Endothelial cell of umbilical vein (primary cell): ENCODE measurements at places on chromosomes 6 and 20. TPM values are rescaled to one million over a fixed set of nuclear protein-coding genes. Genes with fewer than 3 reads are reported as not detected.

DNA sequence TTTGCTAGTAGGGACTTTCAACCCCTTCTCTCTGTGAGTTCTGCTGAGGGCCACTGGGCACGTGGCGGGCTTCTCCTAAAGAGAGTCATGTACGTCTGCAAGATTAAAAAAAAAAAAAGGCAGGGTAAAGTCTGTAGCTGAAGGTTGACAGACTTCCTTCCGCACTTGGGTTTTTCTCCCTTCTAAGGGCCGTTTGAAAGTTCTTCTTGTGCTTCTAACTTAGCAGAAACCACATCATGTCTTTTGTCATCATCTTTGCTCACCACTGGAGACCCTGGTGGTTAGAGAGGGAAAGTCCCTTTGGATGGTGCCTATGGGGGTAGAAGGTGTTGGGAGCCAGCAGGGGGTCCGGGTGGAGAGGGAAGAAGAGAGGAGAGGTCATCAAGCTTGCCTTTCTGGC is 31.4 kb downstream of the PRDM1 start:
- no peak overlapping the region for H3K4me3 ChIP-seq
- H3K4me1 ChIP-seq, result peaks cover 6% of the 10 kb centered on the region
- DNase-seq, result no peak

GRCh38 chr20:38199501-38200390 is 34.7 kb upstream of the TGM2 start:
- H3K4me1 ChIP-seq, result no peaks in the 10 kb centered on the region
- DNase-seq, result no peak
- peaks cover 2% of the 10 kb centered on the region for H3K27me3 ChIP-seq
- no peak overlapping the region for H3K4me3 ChIP-seq
- no peaks in the 10 kb centered on the region for H3K36me3 ChIP-seq

GRCh38 chr6:137706083-137706750 is 160.8 kb upstream of the TNFAIP3 start:
- H3K36me3 ChIP-seq, result no peaks in the 10 kb centered on the region
- no peak for DNase-seq
- no peaks in the 10 kb centered on the region for H3K27me3 ChIP-seq
- H3K27ac ChIP-seq, result no peak overlapping the region
- H3K4me1 ChIP-seq, result peaks cover 4% of the 10 kb centered on the region
- no peak overlapping the region for H3K4me3 ChIP-seq

DNA sequence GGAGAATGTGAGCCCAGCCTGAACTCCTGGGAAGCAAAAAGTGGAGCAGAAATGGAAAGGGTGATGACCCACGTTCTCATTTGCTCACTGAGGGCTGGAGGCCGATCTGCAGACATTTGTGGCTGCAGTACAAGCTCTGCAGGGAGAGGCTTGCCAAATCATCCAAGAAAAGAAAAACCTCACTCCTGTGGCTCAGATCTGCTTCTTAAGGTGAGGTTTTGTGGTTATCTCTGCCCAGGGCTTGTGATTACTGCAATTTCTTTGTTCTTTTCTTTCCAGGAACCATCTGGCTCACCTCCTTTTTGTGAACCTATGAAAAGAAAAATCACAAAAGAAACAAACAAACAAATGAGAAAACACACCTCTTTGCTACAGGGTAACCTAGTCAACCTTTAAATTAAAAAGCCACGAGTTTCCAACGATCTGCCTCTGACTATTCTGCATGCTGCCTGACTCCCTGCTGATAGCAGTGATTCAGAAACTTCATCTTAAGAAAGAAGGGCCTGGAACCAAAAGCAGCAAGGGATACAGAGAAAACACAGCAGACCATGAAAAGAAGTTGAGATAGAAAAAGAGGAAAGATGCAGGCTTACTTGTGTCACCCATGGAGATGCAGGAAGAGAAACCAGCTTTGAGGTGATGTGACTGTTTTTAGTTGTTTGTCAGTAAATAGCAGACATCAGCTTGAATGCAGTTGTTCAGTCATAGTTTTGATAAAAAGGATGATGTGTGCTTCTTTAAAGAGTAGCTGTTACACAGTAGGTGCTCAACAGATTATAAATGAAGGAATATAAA is 165.1 kb downstream of the LMBRD1 start:
- H3K27me3 ChIP-seq, result no peaks in the 10 kb centered on the region
- no peaks in the 10 kb centered on the region for H3K36me3 ChIP-seq
- no peaks in the 10 kb centered on the region for H3K4me1 ChIP-seq
- no peak overlapping the region for H3K4me3 ChIP-seq
- no peak for DNase-seq
- no peak overlapping the region for H3K27ac ChIP-seq

- H3K27ac ChIP-seq, result no peak overlapping the region
- DNase-seq, result no peak
- no peak overlapping the region for H3K4me3 ChIP-seq
- H3K27me3 ChIP-seq, result no peaks in the 10 kb centered on the region
- no peaks in the 10 kb centered on the region for H3K4me1 ChIP-seq
- H3K36me3 ChIP-seq, result no peaks in the 10 kb centered on the region
Observed at GRCh38 chr6:143542888-143543287, 31.4 kb upstream of the FUCA2 start.

DNA sequence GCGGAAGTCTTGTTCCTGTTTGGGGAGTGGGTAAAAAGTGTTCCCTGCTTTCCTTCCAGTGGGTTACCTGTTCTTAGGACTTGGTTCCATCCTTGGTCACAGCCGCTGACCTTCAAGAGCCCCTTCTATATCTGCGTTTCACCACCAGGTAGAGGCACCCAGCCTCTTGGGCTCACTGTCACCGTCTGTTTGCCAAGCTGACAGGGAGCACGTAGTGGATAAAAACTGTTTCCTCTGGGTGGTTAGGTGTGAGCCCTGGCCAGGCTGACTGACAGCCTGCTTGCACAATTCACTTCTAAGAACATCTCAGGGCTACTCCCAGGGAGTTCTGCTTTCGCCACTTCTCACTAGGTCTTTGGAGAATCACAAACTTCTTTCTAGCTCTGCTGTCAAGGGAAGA is 1.8 kb upstream of the JPH2 start:
- H3K4me3 ChIP-seq, result no peak overlapping the region
- H3K27ac ChIP-seq, result no peak overlapping the region
- H3K27me3 ChIP-seq, result peaks cover 18% of the 10 kb centered on the region
- peaks cover 3% of the 10 kb centered on the region for H3K4me1 ChIP-seq

DNA sequence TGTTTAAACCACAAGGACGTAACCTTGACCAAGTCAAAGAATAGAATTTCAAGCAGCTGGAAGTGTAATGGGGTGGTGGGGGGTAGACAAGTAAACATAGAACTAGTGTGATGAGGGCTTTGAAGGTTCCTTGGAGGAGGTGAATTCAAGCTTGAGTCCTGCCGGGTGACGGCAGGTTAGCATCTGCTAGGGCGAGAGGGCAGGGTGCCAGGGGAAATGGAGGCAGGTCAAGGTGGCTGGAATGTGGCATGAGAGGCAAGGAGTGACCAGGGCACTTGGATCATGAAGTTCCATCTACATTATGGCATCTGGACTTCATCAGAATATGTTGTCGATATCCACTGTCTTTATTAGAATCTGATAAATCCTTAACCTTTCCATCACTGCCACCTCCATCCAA is 207.5 kb upstream of the SLC35B3 start:
- H3K4me3 ChIP-seq, result no peak overlapping the region
- no peaks in the 10 kb centered on the region for H3K36me3 ChIP-seq
- no peak overlapping the region for H3K27ac ChIP-seq
- H3K27me3 ChIP-seq, result no peaks in the 10 kb centered on the region
- H3K4me1 ChIP-seq, result no peaks in the 10 kb centered on the region

GRCh38 chr6:89471287-89471867 is 38.4 kb downstream of the ANKRD6 start:
- peak; percentile 20 for DNase-seq
- H3K36me3 ChIP-seq, result no peaks in the 10 kb centered on the region
- H3K27ac ChIP-seq, result no peak overlapping the region
- no peaks in the 10 kb centered on the region for H3K4me1 ChIP-seq
- H3K27me3 ChIP-seq, result peaks cover 3% of the 10 kb centered on the region
- H3K4me3 ChIP-seq, result no peak overlapping the region

DNA sequence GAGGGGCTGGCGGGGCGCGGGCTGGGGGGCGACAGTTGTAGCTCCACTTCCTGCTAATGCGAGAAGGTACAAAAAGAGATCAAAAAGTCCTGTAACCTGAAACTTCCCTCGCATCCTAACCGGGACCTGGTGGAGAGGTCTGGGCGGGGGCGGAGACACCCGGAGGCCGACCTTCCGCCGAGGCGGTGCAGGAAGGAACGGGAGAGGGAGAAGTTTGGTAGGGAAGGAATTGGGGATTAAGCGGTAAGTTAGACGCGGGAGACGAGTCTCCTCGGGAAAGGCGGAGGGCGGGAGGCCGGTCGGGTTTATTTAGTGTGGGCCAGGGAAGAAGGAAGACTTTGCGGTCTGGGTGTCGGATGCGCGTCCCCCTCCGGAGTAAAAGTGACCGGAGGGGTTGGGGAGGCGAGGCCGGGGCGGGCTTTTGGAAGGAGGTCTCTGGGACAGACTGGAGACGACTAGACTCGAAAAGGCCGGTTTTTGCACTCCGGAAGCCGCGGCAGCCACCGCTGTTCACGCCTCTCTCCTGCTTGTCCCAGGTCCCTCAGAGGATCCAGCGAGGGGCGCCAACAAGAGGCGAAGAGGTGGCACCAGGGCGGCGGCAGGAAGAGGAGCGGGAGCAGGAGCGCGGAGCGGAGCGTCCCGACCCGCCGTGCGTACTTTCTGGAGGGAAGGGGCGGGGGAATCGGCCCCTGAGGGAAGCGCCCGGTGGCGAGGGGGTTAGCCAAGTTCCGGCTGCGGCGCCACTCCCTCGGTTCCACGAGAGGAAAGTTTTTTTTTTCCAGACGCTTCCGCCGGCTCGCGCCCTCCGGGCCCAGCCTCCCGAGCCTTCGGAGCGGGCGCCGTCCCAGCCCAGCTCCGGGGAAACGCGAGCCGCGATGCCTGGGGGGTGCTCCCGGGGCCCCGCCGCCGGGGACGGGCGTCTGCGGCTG is 734 bp downstream of the TPBG start:
- no peaks in the 10 kb centered on the region for H3K36me3 ChIP-seq
- H3K4me1 ChIP-seq, result peaks cover 4% of the 10 kb centered on the region
- peak; percentile 13 for DNase-seq
- no peak overlapping the region for H3K27ac ChIP-seq

DNA sequence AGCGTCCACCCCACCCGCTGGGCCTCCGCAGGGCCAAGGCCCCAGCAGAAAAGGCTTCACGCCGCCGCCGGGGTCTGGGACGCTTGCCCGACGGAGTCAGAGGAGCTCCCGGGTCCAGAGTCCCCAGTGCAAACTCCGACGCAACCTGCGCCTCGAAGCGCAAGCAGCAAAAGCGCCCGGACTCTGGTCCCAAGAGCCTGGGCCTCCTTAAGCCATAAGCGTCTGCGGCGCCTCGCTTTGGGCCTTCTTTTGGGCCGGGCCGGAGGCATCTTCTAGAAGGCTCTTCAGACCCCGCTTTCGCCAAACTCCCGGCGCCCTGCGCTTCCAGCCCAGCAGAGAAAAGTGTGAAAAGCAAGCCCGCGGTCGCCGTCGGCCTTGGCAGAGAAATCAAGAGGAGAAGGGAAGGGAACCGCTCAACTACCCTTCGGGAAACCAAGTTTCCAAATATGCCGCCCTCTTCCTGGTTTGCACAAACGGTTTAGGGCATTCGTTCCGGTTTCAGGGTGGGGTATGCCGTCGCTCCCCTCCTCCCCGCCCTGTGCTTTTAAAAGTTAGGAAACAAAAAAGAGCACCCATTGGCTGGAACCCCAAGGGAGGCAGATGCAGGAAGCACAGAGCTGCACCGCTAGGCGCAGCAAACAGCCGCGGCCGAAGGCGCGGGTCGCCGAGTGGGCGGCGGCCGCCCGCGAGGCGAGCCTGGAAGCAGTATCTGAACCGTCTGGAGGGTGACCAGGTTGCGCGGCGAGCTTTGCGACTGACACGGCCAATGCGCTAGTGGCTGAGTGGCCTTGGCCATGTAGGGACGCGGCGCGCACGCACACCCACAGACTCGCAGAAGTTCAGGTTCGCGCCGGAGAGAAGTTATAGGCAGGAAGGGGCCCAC is 1.2 kb downstream of the TBX18 start:
- H3K36me3 ChIP-seq, result peaks cover 4% of the 10 kb centered on the region
- H3K27ac ChIP-seq, result peak overlapping the region; percentile 79
- DNase-seq, result peak; percentile 89
- peaks cover 20% of the 10 kb centered on the region for H3K27me3 ChIP-seq
- peak overlapping the region; percentile 68 for H3K4me3 ChIP-seq

DNA sequence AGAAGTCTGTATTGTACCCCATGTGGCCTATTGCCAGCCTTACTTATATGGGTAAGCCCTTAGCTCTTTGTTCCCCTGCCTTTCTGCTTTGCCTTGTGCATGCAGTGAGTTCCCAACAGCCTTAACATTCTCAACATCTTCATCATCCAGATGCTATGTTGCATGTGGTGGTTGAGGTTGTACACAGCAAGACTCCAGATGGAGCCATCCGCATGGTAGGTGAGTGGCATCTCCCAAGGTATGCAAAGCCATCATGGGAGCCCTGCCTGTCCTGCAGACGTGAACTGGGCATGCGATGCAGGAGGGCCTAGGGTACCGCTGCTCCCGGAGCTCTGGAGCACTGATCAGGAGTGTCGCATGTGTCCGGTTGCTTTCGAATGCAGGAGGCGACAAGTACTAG is 16.1 kb downstream of the CEP43 start:
- H3K4me1 ChIP-seq, result no peaks in the 10 kb centered on the region
- DNase-seq, result no peak
- no peaks in the 10 kb centered on the region for H3K27me3 ChIP-seq
- H3K27ac ChIP-seq, result no peak overlapping the region
- no peak overlapping the region for H3K4me3 ChIP-seq

GRCh38 chr20:4135385-4136077 is 120.2 kb upstream of the RNF24 start:
- no peaks in the 10 kb centered on the region for H3K36me3 ChIP-seq
- DNase-seq, result peak; percentile 93
- H3K27me3 ChIP-seq, result no peaks in the 10 kb centered on the region
- H3K27ac ChIP-seq, result peak overlapping the region; percentile 71
- H3K4me1 ChIP-seq, result peaks cover 32% of the 10 kb centered on the region

DNA sequence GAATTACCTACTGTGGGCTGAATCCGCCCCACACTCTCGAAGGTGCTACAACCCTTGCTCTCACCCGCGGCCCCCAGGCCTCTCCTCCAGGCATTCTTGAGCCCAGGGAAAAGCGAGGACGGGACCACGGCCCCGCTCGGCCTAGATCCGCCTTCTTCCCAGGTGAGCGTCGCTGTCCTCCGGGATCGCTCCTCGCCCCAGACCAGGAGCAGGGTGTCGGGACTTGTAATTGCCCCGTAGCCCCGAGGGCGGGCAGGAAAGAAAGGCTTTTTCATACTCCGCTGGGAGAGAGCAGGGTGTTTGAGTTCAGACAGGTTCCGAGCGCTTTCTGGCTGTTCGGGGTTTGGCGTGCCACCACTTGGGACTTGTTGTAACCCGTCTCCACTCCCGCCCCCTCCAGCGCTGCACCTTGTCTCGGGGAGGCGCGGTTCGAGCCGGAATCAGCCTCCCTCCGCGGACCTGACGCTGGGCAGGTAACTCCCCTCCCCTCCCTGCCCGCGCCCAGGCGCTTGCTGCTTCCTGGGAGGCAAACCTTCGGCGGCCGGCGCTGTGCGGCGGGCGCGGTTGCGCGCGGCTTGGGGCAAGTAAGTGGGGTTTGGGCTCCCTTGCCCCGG is at the start of gene FAM83B:
Gene FAM83B, plus strand, starts transcription at position 529 of the 614 bp plus-strand sequence. CDS start 23,476 bp downstream, outside the sequence.
- H3K36me3 ChIP-seq, result no peaks in the 10 kb centered on the region
- no peak for DNase-seq
- no peak within 1 kb of the TSS for H3K4me3 ChIP-seq

Gene CCN2
- 2,488 and 2,886 TPM in 2 replicates for total RNA-seq

Gene PRDM13
- not detected in 2 replicates for total RNA-seq

Gene PTK6
- total RNA-seq, result 0.18 TPM in 1 of 2 replicates, not detected in the other

Gene RNF144B
- total RNA-seq, result 78.3 and 97.3 TPM in 2 replicates

Gene LAMA2
- total RNA-seq, result 0.75 and 0.99 TPM in 2 replicates

Gene ETV7
- total RNA-seq, result 0.21 and 0.58 TPM in 2 replicates

Gene CRISP3
- total RNA-seq, result not detected in 2 replicates

Gene SEMG1
- total RNA-seq, result not detected in 2 replicates

Gene THEMIS
- not detected in 2 replicates for total RNA-seq

Gene KCNG1
- total RNA-seq, result 0.37 and 1.1 TPM in 2 replicates

Gene HLA-DQA1
- total RNA-seq, result not detected in 2 replicates

Gene BPIFB1
- not detected in 2 replicates for total RNA-seq

Gene COL10A1
- not detected in 2 replicates for total RNA-seq

Gene ZNF133
- total RNA-seq, result 11.1 and 12.2 TPM in 2 replicates
